ENCODE measurements at places on chromosomes 3 and 15.
A peak's percentile ranks its signal among the peaks of the same experiment; 100 is the strongest.

DNA sequence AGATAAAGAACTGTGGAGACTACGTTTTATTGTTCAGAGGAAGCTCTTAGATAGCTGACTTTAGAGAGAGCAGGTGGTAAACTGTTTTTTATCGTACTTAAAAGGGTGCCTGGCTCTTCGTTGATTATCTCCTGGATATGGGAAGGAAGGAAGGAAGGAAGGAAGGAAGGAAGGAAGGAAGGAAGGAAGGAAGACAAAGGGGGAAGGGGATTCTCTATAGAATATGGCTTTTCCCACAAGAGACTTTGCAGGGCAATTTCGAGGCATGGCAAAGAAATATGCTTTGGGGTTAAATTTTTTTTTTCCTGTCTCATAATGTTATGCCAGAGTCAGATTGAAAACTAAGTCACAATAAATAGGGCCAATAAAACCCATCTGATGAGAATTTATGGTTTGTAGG lies 271.9 kb upstream of the POU1F1 start:
- DNase-seq, result no peak

DNA sequence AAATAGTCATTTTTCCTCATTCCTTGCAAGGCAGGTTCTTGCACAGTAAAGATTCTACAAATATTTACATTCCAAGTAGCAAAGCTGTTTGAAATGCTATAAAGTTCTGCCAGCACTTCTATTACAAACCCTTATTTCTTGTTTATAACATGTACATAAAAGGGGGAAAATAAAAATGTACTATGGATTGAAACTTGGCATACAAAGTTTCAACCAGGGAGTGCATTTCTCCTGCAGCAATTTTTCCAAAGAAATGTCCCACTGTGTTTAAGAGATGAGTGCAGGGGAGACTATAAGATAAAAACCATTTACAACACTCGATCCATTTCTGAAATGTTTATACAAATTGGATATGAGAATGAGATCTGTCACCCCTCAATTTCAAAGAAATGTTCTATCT lies 3.3 kb downstream of the CNTN3 start:
- DNase-seq, result no peak

DNA sequence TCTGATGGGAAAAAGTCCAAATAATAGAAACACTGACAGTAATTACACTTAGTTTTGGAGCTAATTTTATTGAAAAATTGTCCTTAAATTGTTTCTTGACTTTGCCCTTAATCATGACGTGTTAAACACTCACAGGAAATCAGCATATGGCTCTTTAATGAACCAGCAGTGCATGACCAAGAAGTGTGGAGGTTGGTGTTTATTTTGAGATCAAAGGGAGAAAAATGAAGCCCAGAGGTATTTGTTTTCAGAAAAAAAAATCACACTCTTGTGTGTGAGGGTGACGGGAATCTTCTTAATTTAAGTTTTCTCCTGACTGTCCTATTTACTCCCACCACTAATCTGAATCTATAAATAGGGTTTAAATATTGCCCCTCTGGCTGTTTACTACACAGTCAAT lies 28.8 kb upstream of the SYNM start:
- no peak for DNase-seq

- no peak for DNase-seq
Observed at GRCh38 chr3:463252-464192, 267.0 kb downstream of the CHL1 start.

- no peak for DNase-seq
Observed at GRCh38 chr15:81308260-81308659, 15.7 kb downstream of the STARD5 start.

- DNase-seq, result no peak
Observed at GRCh38 chr3:53159156-53160060, 1.6 kb upstream of the PRKCD start.

- DNase-seq, result no peak
Observed at GRCh38 chr3:133570937-133571320, 2.6 kb upstream of the CDV3 start.

DNA sequence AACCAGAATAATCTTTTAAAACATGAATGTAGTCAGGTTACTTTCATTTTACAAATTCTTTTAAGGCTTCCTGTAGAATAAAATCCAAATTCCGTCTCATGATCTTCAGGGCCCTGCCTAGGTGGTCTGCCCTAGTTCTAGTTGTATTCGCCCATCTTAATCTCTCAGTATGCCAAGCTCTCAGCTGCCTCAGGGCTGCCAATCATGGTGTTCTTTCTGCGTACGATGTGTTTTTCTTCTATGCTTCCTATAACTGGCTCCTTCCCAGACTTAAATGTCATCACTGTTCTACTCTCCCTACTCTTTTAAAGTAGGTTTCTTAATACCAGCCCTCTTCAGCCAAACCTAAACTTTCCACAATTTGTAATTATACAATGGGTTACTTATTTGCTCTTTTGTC lies 107.4 kb downstream of the GREM1 start:
- no peak for DNase-seq

- DNase-seq, result no peak
Observed at GRCh38 chr3:125605756-125606155, 10.5 kb upstream of the OSBPL11 start.

DNA sequence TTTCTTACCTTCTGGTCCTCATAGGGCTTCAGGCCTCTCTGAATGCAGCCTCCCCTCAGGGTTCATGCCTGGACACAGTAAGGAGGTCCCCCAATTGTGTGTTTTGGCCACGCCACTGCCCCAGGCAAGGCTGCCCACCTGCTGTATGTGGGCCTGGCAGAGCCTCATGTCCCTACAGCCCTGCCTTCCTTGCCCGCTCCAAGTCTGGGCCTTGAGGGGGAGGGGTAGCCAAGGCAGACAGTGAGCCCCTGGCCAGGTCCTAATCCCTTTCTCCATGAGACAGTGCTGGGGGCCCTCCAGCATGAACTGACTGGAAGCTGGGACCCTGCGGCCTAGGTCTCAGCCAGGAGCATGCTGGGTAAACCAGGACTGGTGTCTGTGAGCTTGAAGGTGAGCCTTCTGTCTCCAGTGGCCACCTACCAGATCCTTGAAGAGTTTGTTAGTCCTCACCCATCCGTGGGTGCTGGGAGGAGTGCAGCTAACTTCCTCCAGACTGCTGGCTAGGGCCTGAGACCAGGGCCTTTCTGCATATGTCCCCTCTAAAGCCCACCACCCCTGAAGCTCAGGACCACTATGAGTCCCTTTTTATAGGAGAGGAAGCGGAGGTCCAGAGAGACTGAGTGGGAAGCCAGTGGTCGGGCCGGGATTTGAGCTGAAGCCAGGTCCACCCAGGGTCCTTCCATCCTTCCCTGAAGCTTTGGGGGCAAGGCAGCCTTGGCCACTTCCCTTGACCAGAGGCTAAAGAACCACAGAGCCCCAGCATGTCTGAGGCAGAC lies 8.7 kb downstream of the ZBTB47 start:
- no peak for DNase-seq

- no peak for DNase-seq
Observed at GRCh38 chr3:165070682-165071081, 7.6 kb downstream of the SI start.

DNA sequence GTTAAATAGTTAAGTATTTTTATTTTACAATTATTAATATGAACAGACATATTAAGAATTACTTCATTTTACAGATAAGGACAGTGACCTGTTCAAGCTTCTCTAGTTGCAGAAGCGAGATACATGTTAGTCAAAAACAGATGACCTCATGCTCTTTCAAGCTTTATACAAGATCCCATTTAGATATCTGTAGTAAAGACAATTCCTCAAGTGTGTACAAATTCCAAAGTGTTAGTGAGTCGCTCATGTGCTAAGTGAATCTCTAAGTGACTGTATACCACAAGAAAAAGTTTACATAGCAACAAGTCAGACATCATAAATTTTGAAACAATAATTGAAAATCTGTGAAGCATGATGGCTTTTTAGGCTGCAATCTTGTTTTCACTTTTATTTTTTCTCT lies 293.8 kb downstream of the ROBO1 start:
- DNase-seq, result no peak

- no peak for DNase-seq
Observed at GRCh38 chr3:121997372-121997771, 24.7 kb downstream of the ILDR1 start.

DNA sequence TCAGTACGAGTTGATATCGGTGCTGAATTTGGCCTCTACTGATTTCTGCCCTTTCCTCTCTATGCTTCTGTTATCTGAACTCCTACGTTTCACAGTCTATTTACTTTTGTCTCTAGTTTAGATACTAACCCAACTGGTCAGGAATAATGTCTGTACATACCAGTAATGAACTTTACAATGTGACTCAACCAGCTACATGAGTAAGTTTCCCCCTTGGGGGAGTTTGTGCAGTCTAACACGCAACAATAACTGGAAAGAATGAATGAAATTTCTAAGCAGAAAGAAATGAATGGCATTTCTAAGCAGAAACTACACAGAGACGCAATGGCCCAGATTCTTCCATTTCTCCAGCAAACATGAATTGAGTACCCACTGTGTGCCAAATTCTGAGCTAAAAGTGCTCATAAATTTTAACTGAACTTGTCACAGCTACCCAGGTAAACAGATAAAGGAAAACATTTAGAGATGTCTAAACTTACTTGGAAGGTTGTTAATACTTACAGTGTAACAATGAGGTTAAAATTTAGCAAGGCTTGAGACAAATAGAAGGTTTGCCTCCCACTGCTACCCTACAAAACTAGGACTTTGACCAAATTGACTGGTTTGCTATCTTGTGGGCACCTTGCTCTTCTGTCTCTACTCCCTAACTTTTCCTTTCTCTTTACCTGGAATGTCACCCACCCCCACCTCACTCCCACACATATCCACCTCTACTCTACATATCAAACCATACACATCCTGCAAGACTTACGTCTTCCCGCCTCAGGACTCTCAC lies 11.6 kb downstream of the UPK1B start:
- no peak for DNase-seq

- no peak for DNase-seq
Observed at GRCh38 chr3:167051421-167051820, 328.7 kb downstream of the ZBBX start.

DNA sequence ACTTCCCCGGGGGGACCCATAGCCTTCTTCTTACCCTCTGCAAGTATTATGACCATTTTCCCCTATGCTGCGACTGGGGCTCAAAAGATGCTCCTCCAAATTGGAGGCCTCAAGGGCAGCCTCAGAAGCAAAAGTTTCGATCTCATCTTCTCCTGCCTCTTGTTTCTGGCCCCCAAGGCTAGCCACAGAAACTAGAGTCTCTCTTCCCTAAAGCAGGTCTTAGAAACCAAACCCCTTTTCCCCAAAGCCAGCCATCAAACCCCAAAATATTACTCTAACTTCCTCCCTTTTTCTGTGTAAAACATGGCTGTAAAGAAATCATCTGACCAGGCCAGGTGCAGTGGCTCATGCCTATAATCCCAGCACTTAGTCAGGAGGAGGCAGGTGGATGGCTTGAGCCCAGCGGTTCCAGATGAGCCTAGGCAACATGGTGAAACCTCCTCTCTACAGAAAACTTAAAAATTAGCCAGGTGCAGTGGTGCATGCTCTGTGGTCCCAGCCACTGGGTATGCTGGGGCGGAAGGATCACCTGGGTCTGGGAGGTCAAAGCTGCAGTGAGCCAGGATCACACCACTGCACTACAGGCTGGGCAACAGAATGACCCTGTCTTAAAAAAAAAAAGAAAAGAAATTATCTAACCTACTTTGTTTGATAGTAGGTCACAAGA lies 36.7 kb upstream of the MFGE8 start:
- DNase-seq, result no peak

- peak; percentile 61 for DNase-seq
Observed at GRCh38 chr3:62805580-62806277, 69.5 kb downstream of the CADPS start.

GRCh38 chr3:33132019-33132360 lies 18.2 kb downstream of the CRTAP start:
- DNase-seq, result no peak

DNA sequence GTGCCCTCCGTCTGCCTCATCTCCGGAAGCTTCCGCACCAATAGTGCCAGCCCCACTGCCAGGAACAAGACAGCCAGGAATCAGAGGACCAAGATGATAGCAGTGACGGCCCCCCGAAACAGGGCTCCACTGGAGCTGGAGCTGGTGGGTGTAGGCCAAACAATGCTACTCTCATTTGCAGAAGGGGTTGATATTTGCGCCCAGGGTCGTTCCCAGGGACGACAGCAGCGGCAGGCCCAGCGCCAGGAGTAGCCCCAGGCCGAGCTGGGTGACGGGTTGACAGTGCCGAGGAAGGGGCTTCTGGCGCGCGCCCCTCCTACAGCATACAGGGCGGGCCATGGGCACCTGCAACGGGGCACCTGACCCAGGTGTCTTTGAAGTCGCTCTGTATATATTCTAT lies 301.4 kb downstream of the CNTN6 start:
- no peak for DNase-seq

- DNase-seq, result no peak
Observed at GRCh38 chr3:38730281-38730680, 80.8 kb upstream of the SCN5A start.

DNA sequence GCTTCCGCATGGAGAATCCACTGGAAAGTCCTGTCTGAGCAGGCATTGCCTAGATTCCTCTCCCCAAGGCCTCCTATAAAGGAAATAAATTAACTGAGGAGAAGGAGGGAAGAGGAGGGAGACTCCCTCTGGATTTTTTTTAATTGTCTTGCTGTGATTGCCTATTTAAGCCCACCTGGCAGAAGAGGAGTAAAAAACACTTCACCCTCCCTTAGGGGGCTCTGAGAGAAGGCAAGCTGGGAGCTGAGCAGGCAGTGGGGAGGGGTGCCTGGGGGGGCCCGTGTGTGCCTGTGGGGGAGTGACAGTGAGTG lies 109.9 kb downstream of the OXNAD1 start:
- no peak for DNase-seq

- DNase-seq, result no peak
Observed at GRCh38 chr3:174414902-174415301, 444.2 kb upstream of the NAALADL2 start.

DNA sequence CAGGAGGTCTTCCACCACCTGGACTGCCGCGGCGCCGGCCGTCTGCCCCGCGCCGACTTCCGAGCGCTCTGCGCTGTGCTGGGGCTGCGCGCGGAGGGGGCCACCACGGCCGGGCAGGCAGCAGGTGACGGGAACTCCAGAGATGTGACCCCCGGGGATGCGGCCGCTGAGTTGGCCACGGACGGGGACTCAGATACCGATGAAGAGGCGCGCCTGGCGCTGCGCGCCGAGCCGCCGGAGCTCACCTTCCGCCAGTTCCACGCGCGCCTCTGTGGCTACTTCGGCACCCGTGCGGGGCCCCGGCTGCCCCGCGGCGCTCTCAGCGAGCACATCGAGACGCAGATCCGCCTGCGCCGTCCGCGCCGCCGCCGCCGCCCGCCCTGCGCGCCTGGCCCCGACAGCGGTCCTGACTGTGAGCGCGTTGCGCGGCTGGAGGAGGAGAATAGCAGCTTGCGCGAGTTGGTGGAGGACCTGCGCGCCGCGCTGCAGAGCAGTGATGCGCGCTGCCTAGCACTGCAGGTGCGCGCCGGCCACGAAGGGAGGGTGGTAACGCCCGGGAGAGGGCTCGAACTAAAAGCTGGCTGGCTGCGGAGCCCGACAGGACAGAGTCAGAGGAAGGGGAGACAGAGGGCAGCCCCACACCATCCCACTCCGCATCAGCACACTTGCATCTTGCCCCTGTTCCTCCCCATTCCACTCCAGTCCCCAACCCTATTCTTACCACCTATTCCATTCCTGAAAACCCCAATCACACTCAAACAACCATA lies 885 bp downstream of the EFCC1 start:
- DNase-seq, result no peak

Measured in NCI-H2081 treated with DMSO at 0.1 percent for 48 hours (cell line).